Naive thymus-derived CD8-positive, alpha-beta T cell (primary cell): ENCODE measurements at places on chromosomes 5 and 9. TPM values are rescaled to one million over a fixed set of nuclear protein-coding genes. Genes with fewer than 3 reads are reported as not detected.

The CDKN2A gene
- not detected for polyA plus RNA-seq

The PCDHB8 gene
- not detected for polyA plus RNA-seq

The RANBP3L gene
- not detected for polyA plus RNA-seq

The NTNG2 gene
- 0.75 TPM for polyA plus RNA-seq

The PURA gene
- 4.4 TPM for polyA plus RNA-seq

The PCDHA9 gene
- polyA plus RNA-seq, result not detected

The PCBD2 gene
- polyA plus RNA-seq, result 12.3 TPM

The FOXD4L6 gene
- not detected for polyA plus RNA-seq

The GABRA1 gene
- not detected for polyA plus RNA-seq

The ZNF618 gene
- 0.98 TPM for polyA plus RNA-seq

The DDX4 gene
- not detected for polyA plus RNA-seq

The ABO gene
- polyA plus RNA-seq, result not detected

The COL23A1 gene
- polyA plus RNA-seq, result not detected

The LCN15 gene
- polyA plus RNA-seq, result not detected

The PLPP7 gene
- polyA plus RNA-seq, result 0.45 TPM

The AQP7 gene
- 0.17 TPM for polyA plus RNA-seq

The LCN9 gene
- not detected for polyA plus RNA-seq

The PRDM9 gene
- not detected for polyA plus RNA-seq

The FBXO38 gene
- 15.5 TPM for polyA plus RNA-seq

The STC2 gene
- polyA plus RNA-seq, result not detected

The PELO gene
- polyA plus RNA-seq, result 4.5 TPM

The TTC16 gene
- 3.0 TPM for polyA plus RNA-seq

The ZFP2 gene
- 0.43 TPM for polyA plus RNA-seq

The PCDHB12 gene
- not detected for polyA plus RNA-seq

The NRG2 gene
- 0.09 TPM for polyA plus RNA-seq

The BRD3 gene
- 27.8 TPM for polyA plus RNA-seq

The LRRC19 gene
- polyA plus RNA-seq, result 0.06 TPM

The GLRA1 gene
- polyA plus RNA-seq, result not detected
